ENCODE measurements at places on chromosomes 4 and X.
A peak's percentile ranks its signal among the peaks of the same experiment; 100 is the strongest.

GRCh38 chr4:109395694-109396093, 37.9 kb upstream of the SEC24B start:
- DNase-seq: no peak

DNA sequence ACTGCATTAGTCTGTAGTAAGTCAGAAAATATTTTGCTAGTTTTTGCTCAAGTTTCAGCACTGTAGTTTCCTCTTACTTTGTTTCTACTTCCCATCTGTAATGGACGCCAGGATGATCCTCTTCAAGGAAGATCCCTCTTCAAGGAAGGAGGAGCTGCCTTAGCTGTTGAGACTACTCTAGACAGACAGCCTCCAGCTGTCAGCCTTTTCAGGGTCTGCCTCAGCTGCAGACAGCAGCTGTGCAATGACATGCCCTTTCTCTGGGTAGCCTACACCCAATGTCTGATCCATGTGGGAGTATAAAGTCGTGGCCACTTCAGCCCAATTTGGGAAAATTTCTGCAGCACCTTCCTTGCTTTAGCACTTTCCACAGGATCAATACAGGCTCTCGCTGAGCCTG, 281.0 kb upstream of the MAOA start:
- no peak for DNase-seq

DNA sequence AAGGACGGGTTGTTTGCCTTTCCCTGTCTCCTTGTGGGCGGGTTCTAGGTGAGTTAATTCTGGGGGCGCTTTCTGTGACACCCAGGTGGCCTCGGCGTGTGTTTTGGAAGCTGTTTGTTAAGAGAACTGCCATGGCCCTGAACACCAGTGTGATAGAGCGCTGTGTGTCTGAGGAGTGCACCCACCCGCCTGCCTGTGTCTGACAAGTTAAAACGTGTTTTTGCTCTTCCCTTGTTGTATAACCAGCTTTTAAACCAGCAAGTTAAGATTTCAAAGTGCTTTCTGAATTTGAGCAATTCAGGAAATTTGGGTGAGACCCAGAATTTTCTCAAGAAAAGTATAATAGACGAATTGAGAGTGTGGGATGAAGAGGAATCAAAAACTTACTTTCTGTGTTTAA, 55.2 kb upstream of the HGFAC start:
- no peak for DNase-seq

GRCh38 chrX:16603822-16604221, 46.1 kb upstream of the S100G start:
- DNase-seq: no peak

- no peak for DNase-seq
Observed at GRCh38 chr4:187362937-187363857, 632.4 kb upstream of the ZFP42 start.

DNA sequence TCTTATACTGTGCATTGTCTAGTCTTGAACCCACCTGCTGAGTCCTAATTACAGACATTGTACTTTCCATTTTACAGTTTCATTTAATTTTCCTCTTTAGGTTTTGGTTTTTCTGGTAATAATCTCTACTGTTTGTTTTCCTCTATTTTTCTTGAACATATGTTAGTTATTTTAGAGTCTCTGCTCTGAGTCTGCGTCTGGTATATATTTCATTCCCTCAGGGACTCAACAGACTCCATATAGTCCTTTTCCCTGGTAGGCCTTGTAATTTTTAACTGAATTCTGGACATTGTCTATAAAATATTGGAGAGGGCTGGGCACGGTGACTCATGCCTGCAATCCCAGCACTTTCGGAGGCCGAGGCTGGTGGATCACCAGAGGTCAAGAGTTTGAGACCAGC, 121.8 kb upstream of the STOX2 start:
- DNase-seq: no peak

DNA sequence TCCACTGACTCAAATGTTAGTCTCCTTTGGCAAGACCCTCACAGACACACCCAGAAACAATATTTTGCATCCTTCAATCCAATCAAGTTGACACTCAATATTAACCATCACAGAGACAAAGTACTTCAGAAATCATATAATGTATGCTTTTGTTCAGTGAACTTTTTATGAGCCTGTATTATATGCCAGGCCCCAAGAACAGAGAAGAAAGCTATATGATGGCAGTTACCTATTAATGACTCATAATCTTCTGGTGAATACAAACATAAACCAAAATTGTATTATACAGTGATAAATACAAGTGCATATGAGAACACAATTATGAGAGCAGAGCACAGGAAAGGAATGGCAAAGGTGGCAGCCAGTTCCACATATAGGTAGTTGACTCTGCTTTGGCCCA, 852.0 kb upstream of the EPHA5 start:
- DNase-seq: no peak

- DNase-seq: no peak
Observed at GRCh38 chr4:188030401-188030800, 34.8 kb downstream of the ZFP42 start.

GRCh38 chr4:79160962-79161361, 164.9 kb downstream of the NAA11 start:
- DNase-seq: peak; percentile 6

DNA sequence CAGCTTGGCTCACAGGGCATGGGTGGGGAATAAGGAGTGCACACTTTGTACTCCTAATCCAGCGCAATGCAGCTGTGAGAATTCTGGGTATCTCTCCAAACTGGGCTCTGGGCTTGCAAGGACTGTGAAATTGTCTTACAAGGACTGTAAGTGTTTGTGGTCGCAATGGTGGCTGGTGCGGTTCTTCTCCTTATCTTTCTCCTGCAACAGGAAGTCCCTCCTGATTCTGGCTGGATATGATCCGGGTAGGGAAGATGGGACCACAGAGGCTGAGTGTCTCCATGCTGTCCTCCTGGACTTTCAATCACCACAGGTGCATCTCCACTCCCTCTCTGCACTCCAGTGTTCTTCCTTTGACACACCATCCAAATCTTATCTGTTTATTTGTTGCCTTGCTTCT, 55.7 kb upstream of the GYPE start:
- DNase-seq: no peak

DNA sequence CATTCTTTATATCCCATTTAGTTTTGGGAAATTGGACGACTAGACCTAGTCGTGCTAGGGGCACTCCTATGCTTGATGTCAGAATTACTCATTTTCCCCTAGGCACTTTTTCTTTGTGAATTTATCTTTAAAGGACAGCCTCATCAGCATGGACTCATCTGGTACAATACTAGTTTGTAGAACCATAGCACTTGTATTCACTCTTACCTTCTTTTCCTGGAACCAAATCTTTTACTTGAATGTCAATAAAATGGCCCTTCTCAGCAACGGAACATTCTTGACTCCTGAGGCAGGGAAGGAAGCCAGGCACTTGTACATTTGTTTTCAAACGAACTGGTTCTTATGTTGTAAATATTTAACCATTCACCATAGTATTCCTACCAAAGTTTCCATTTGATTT, 187.1 kb downstream of the SHROOM3 start:
- no peak for DNase-seq

- DNase-seq: peak; percentile 31
Observed at GRCh38 chrX:67674741-67675140, 130.9 kb downstream of the AR start.

GRCh38 chr4:40718586-40718985, 31.2 kb upstream of the NSUN7 start:
- DNase-seq: no peak

- no peak for DNase-seq
Observed at GRCh38 chrX:20585782-20586181, 319.1 kb upstream of the RPS6KA3 start.

Measured in right cardiac atrium (tissue), 5 donors.